ENCODE measurements at places on chromosomes 3 and 15.

DNA sequence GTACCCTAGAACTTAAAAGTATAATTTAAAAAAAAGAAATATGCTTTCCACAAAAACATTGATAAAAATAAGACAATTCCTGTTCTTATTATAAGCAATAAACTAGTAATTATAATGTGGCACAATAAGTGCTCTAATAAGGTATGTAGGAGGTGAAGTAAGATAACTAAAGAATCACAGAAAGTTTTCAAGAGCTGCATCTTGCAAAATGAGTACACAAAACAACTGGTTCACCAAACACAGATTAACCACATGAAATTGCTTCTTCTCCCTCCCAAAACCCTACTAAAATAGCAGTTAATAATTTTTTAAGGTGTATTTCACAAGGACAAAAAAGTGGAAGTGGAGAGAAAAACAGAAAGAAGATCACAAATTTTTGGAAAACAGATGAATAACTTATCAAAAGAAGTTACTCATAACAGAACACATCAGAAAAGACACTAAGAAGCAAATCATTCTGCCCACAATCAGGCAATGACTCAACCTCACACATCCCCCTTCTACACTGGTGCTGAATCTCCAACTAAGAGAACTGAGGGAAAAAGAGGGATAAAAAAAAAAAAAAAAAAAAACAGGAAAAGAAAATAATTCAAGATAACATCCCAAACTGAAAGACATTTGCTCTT, 64.2 kb downstream of the TBC1D5 start:
- no peak for DNase-seq

DNA sequence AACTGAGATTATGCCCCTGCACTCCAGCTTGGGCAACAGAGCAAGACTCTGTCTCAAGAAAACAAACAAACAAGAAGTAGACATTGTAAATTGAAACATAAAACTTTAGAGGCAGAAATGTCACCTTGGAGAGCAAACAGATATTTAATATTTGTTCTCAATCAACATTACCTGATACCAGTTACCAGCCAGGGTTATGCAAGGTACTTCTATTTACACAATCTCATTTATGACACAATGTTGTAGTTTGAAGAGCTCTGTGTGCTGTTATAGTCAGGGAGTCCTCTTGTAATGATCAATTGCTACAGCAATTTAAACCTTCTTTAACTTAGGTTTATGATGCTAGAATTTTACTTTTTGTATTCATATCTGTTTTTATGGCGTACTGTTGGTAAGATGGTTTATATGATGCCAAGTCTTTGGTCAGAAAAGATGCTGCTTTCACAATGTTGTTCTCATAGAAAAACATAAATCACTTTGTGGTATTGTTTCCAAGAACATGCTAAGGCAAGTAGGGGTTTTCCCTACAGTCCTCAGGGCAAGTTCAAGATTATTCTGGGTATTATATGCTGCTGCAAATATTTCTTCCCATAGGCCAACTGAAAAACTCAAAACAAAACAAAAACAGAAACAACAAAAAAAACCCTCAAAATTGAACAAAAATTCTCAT, 173.5 kb downstream of the TNIK start:
- no peak for DNase-seq

GRCh38 chr3:61927332-61927731, 366.0 kb downstream of the PTPRG start:
- no peak for DNase-seq

- DNase-seq: no peak
Measured at GRCh38 chr3:27044931-27045481, 324.2 kb downstream of the NEK10 start.

- DNase-seq: peak; percentile 26
Measured at GRCh38 chr3:157113832-157114505, 46.0 kb downstream of the CCNL1 start.

GRCh38 chr3:46612324-46612723, at the start of gene FAM240A:
Gene FAM240A (plus strand): TSS chr3:46612525. CDS start chr3:46612684, 159 bp downstream.
- no peak for DNase-seq

- no peak for DNase-seq
Measured at GRCh38 chr3:86865506-86865905, 125.4 kb downstream of the VGLL3 start.

- no peak for DNase-seq
Measured at GRCh38 chr3:95297581-95297980, 1234.7 kb downstream of the NSUN3 start.

- DNase-seq: peak; percentile 69
Measured at GRCh38 chr3:158097593-158098308, 8.5 kb downstream of the SHOX2 start.

DNA sequence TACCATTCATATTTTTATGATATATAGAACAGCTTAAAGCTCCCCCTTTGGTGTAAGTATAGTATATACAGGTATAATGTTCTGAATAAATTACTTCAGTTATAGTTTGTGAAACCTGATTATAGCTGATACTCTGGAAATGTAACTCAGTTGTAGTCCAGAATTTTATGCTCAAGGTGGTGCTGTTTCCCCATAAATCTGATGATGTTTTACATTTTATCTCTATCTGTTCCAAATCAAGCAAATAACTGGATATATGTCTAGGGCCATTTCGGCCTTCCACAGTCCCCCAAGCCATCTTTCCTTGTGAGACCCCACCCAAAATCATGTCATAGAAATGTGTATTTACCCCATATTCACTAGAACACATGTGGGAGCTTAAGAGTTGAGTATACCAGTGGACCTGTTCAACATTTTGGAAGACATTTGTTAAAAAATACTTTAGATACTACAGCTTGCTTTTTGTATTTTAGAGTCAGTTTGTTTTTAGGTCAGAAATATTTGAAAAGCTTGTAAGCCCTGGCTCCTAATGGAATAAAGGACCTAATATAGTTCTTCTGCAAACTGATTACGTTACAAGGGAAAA, 107.1 kb downstream of the ATG7 start:
- DNase-seq: peak; percentile 44

GRCh38 chr3:46504789-46505188, 7.0 kb downstream of the RTP3 start:
- DNase-seq: no peak

DNA sequence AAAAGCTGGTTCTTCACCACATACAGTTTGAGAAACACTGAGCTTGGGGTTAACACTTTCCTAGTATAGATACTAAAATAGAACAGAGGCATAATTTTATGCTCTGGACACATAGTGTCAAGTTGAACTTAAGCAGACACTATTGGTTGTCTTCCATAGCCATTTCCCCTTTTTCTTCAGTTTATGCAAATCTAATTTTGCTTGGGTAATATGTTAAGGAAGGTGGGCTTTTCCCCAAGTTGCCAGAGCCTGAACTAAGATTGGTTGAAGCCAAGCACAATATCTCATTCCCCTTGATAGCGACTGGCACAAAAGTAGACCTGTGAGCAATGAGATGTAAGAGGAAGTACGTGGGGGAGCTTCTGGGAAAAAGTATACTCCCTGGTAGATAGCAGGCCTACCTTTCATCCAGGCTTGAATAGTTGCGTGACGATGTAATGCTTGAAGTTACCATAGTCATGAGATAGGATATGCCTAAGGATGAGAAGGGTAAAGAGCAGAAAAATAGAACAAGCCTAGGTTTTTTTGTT, 4.5 kb upstream of the POPDC2 start:
- DNase-seq: no peak

GRCh38 chr3:170144437-170144843, 37.1 kb downstream of the PHC3 start:
- no peak for DNase-seq

DNA sequence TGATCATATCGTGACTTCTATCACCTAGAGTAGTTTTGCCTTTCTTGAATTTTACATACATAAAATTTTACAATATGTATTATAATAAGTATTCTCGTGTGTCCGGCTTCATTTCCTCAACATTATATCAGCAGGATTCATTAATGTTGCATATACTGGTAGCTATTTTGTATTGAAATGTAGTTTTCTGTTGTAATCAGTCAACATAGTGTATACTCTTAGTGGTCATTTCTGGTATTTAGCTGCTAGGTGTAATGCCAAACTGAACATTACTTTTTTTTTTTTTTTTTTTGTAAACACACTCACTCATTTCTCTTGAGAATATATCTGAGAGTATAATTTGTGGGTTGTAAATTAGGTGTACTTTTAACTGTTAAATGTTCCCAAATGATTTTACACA, 70.1 kb downstream of the CGNL1 start:
- no peak for DNase-seq

DNA sequence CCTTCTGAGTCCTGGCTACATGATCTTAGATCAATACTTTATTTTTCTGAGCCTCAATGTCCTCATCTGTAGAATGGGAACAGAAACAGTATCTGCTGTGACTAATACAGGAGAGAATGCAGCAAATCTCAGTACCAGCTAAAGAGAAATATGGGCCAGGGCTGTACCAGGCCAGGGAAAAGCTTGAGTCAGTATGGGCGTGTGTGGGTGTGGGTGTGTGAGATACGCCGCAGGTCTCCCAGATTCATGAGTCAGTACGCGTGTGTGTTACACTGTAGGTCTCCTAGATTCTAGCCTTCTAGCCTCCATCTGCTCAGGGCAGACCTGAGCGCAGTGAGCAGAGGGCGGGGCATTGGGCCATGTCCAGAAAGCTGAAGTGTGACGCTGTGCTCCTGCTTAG, 15.2 kb downstream of the GNAI2 start:
- no peak for DNase-seq

DNA sequence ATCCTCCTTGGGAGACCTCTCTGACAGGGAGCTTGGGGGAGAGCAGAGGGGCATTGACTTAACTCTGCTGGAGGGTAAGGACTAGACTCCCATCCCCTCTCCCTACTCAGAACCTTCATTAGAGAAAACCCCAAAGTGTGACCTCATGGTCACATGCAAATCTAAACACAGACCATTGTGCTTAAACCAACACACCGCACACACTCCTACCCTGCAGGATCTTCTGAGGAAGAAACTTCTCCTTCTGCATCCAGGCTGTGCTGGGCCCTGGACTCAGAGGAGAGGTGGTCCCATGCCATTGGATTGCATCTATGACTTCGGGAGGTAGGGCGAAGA, 805 bp upstream of the PARP16 start:
- no peak for DNase-seq

DNA sequence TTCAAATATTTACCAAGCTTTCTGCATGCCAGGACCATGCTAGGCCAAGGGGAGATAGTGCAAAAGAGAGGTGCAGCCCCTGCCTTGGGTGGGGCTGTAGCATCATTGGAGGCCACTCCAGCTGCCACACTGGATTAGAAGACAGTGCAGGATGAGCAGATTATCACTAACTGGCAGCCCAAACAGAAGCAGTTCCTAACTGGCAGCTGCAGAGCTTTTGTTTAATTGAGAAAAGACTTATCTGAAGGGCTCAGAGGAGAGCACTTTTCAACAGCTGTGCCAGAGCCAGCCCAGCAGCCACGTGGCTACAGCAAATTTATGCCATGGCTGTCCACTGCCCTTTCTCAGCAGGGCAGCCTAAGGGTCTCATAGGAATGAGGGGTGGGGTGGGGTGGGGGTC, 13.5 kb upstream of the ACSBG1 start:
- DNase-seq: no peak

GRCh38 chr15:40439960-40440742, 602 bp upstream of the BAHD1 start:
- no peak for DNase-seq

DNA sequence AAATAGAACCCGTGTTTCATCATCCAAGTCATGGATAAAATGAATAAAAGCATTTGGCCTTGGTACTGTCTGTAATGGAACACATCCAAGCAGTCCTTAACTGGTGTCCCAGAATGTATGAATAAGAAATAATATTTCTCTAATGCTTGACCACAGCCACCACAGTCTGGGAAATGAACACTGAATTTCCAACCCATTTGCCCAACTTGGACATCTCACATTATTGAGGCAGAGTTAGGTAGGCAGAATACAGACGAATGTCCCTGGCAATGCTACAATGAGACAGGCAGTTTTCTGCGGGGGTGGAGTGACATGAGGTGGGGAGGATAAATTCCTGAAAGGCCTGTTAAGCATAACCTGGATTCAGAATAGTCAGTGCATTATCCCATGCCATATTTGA, 245.7 kb downstream of the ZIC1 start:
- DNase-seq: no peak

GRCh38 chr3:128983293-128984069, 10.4 kb downstream of the CFAP92 start:
- no peak for DNase-seq

- no peak for DNase-seq
Measured at GRCh38 chr15:56989411-56989924, 71.0 kb downstream of the TCF12 start.

Measured in naive thymus-derived CD4-positive, alpha-beta T cell (primary cell).